ENCODE measurements at places on chromosomes 1 and 21.

GRCh38 chr1:94831641-94832040 is 11.5 kb downstream of the SLC44A3 start:
- no peak for DNase-seq

- DNase-seq = no peak
Measured at GRCh38 chr1:83882906-83883305, 116.0 kb downstream of the TTLL7 start.

GRCh38 chr21:41881051-41881450 is 1.9 kb upstream of the PRDM15 start:
- DNase-seq = no peak

DNA sequence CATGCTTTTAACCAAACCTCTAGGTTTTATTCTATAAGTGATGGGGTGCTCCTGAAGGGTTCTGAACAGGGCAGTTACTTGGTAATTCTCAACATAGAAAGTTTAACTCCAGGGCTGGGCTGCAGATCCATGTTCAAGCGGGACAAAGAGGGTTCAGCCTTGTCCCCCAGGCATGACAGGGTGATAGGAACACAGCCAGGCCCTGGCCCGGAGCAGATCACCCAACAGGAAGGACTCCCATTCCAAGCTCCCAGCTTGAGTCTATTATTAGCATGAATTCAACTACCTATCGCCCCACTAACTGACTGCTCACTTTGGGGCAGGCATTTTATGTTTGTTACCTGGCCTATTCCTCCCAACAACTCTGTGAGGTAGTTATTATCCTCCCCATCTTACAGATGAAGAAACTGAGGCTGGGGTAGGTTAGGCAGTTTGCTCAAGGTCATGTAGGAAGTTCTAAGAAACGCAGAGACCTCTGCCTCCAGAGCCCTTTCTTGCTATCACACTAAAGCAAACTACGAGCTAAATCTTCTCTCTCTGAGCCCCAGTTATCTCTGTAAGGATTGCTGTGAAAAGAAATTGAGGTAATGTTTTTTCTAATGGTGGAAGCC is 14.5 kb downstream of the ASAP3 start:
- no peak for DNase-seq

GRCh38 chr1:178718520-178718919 is 6.5 kb upstream of the RALGPS2 start:
- no peak for DNase-seq

DNA sequence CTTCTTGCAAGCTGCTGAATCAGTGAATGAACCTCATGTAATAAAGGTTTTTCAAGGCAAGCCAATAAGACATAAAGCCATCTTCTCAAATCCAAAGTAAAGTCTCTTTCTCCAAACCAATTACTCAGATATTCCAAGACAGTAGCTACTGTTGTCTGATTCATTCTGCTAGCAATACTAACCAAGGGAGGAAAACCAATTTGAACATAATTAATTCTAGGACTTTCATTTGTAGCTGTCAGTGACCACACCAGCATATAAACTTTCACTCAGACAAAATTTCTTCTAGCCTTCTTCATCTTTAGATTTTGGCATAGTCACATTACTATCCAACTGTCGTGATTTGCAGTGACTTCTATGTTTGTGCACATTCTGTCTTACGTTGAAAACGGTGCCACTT is 10.5 kb upstream of the INTS3 start:
- no peak for DNase-seq

GRCh38 chr1:235430991-235431390 is 63.8 kb downstream of the TBCE start:
- DNase-seq = no peak

- DNase-seq = no peak
Measured at GRCh38 chr1:98068016-98068415, 147.2 kb upstream of the DPYD start.

GRCh38 chr1:172686143-172686542 is 27.2 kb downstream of the FASLG start:
- DNase-seq = no peak

DNA sequence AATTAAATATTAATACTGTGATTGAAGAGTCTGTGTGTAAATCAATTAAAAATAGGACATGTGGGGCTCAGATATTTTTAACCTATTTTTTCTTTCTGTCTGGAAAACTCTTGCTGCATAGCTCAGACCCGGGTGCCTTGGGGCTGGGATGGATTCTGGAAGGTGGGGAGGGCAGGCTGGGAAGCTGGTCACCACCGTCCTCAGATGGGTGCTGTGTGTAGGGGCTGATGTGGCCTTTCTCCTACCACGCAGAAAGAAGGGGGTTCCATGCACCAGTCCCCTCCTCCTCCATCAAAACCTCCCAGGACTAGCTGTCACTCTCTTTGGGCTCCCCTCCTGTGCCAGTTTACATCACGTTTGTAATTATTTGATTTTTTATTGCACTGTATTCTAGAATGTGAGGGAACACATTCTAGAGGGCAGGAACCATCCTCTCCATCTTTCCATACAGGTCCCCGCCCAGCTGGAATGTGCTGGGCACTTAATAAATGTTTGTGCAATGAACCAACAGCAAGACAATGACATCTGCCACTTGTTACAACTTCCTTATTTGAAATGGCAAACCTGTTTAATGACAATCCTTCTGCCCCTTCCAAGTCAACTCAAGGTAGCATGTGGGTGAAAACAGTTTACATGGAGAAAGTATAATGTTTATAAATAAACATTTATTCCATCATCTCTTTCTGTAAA is 104.3 kb downstream of the EDEM3 start:
- DNase-seq = no peak

DNA sequence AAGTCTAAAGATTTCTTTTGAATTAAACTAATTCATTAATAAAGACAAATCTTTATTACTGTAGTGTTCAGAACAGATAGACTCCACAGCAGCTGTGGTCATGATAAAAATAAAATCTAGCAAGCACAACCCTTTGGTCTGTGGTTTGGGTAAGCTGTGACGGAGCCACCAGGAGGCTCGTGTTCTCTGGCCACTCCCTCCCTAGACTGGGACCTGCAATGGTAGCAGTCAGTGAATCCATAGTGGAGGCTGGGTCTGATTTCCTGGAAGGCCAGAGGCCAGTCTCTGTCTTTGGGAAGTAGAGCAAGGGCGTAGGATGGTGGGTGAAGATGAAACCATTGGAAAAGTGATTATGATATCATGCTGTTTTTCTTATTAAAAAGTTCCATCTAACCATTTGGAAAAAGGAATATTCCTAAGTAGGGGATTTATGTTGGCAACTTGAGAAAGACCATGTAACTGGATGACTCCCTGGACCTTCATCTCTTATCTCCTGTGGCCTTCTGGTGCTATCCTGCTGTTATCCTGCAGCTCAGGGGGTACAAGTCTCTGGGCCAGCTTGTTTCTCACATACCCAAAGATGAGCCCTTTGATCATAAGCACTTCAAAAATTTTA is 39.0 kb downstream of the TENT5C start:
- DNase-seq = no peak

DNA sequence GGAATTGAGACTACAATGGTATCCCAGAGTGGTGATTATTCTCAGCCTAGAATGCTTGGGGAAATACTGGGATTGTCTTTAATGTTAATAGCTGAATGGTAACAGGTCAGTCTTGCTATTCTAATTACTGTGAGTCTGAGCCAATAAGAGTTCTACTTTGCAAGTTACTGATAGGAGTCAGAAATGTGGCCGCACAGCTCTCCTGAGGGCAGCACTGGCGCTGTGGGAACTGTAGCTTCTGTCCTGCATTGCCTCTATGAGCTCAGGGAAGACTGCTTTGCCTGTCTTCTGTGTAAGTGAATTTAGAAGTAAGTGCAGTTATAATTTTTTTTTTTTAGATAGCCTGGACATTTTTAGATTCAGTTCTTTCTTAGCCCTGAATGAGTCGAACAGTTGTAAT is 10.0 kb upstream of the VAMP3 start:
- no peak for DNase-seq

DNA sequence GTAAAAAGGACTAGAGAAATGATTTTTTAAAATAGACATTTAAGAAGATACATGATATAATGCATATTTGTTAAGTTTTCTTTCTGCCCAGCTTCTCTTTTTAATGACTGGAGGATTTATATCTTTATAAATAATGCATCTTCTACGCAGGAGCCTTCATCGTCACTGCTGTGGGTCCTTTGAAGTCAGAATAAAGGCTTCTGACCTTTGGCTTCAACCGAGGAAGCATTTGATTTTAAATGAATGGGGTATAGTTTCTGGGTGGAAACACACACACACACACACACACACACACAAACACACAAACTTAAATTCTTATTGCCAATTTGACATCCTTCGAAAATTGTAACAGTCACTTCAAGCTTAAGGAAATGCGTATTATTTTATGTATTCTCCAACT is 690.9 kb downstream of the BRINP3 start:
- DNase-seq = no peak

- no peak for DNase-seq
Measured at GRCh38 chr1:105027838-105028471, 1278.3 kb downstream of the AMY1C start.

DNA sequence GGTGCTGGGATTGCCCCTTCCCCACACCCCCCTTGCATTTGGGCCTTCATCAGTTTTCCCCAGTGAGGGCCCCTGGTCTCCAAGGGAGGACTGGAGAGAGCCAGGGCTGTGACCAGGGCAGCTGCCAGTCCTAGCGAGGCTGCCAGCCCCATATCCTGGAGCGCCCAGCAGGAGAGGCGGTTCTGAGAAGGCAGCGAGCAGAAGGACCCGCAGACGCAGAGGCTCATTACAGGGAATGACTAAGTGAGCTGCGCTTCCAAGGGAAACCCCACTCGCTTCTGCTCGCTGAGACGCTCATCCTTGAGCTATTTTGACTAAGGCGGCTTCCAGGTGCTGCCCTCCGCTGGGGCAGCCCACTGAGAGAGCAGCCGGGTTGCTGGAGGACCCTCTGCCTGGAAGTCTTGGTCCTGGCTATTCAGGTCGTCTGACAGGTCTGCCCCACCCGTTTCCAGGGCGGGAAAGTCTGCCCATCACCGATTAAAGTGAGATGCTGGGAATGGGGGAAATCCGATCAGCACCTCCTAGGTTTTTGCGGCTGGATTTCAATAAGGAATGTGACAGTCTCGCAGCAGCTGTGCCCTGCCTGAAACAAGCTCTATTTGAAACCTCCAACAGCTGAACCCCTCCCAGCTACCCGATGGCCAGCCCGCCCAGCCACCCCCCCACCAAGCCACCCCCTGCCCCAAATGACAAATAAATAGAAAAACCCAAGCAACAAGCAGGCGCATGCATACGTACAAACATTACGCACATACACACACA is 2.8 kb downstream of the KCNN3 start:
- DNase-seq = no peak

DNA sequence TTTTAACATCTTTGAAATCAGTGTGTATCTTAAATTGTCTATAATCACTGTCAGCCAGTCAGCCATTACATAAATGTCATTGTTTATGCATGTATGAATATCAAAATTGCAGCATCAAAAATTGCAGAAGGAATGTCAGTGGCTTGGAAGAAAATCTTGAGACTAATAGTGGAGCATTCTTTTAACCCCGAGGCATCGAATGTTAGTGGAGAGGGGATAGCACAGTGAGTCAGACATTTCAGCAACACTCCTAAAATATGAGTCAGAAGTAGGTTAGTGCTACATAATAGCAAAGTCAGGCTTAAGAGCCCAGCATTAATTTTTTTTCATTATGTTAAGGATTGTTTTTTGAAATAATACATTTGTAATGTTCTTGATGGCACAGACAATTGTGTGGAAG is 45.5 kb downstream of the SNRPE start:
- no peak for DNase-seq

DNA sequence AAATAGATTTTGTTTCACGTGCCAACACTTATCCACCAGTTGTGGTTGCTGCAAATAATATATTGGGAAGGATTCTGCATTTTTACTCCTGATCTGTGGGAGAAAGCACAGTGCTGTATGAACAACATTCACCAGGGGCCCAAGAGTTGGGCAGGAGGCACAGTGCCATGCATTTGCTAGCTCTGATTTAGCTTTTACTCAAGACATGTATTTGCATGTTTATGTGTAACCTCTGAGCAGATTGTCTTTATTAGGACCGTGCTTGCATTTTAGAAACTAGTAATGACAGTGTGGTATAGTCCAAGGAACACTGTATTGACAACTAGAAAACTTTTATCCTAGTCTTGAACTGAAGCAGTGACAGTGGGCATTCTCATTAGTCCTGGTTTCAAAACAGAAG is 133.9 kb upstream of the B3GALT2 start:
- no peak for DNase-seq

GRCh38 chr1:159999204-159999603 is 32.6 kb downstream of the PIGM start:
- no peak for DNase-seq

DNA sequence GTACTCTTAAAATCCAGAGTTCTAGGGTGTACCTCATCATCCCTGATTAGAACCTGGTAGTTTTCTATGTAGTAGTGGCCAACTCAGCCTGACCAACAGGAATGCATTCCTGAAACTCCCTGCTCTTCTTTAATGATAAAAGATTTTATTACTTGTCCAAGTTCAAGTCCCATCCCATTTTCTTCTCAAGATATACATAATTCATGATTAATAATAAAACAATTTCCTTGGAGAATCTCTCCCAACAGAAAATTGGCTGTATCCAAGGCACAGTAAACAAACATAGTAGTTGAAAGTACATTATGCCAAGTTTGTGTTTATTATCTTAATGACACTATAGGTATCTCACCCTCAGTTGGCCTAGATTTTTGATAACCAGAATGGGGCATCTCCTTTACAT is 714.1 kb upstream of the ADAMTS5 start:
- no peak for DNase-seq

DNA sequence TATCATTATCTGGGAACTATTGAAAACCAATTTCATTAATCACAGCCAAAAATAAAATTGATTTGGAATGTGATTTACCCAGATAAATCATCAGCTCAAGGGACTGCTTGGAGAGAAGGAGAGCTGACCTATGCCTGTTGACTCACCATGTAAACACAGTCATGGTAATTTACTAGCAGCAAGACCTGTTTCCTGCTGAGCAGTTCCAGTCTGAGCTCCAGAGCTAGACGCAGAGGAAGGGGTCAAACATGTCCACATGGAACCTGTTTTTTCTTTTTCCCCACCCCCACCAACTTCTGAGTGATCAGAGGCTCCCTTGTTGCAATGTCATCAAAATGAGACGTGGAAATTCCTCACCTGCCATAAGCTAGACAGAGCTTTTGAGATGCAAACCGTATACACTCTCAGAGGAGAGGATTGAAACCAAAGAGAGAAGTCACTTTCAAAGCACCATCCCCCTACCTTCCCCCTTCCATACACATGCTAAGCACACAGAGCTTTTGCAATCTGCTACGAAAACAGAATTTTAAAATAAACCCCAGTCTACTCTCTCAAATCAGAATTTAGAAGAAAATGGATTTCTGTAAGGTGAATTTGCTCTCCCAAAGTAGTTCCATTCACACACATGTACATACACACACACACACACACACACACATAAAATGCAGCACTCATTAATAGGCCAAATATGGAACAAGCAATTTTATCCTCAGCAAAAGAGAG is 55.9 kb upstream of the PTGFRN start:
- DNase-seq = no peak

- DNase-seq = no peak
Measured at GRCh38 chr1:244730153-244730933, 77.4 kb downstream of the DESI2 start.

DNA sequence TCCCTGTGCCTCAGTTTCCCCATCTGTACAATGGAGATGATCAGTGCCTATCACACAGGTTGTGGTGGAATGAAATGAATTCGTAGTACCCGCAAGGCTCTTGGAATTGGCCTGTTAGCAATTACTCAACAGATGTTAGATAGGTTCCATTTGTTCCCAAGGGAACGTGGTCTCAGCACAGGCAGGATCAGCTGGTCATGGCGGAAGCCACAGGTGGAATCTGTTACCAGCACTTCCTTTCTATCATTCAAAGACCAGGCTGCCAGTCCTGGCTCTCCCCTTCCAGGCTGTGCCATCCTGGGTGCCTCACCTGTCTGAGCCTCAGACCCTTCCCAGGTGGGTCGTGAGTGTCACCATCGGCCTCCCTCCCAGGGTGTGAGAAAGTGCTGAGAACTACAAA is 61.5 kb downstream of the FBXO2 start:
- no peak for DNase-seq

Data from caudate nucleus (tissue), 63 donors.